ENCODE measurements at places on chromosomes 16 and 17.

GRCh38 chr17:46002311-46002972, 3.4 kb downstream of the STH start:
- H3K4me1 ChIP-seq: peaks cover 6% of the 10 kb centered on the region
- peak overlapping the region; percentile 32 for H3K27ac ChIP-seq
- no peak overlapping the region for H3K4me3 ChIP-seq
- H3K27me3 ChIP-seq: no peaks in the 10 kb centered on the region
- H3K36me3 ChIP-seq: no peaks in the 10 kb centered on the region

DNA sequence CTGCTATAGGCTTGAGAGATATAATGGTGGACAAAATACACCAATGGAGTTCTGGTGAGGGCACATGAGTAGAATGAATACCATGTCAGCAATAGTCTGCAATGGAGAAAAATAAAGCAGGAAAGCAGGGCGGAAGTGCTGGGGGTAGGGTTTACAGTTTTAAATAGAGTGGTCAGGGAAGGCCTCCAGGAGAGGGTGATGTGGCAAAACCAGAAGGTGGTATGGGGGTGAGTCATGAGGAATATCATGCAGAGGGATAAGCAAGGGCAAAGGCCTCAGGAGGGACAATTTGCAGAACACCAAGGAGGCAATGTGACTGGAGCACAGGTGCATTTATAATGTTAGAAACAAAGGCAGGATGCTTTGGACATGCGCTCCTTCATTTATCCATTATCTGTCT, 102.0 kb downstream of the ITFG1 start:
- H3K36me3 ChIP-seq: peaks cover 4% of the 10 kb centered on the region
- no peaks in the 10 kb centered on the region for H3K27me3 ChIP-seq
- no peak overlapping the region for H3K4me3 ChIP-seq
- H3K27ac ChIP-seq: no peak overlapping the region
- H3K4me1 ChIP-seq: peaks cover 8% of the 10 kb centered on the region
- DNase-seq: no peak

- no peaks in the 10 kb centered on the region for H3K27me3 ChIP-seq
- no peak overlapping the region for H3K27ac ChIP-seq
- H3K4me1 ChIP-seq: peaks cover 6% of the 10 kb centered on the region
- peak; percentile 69 for DNase-seq
- H3K36me3 ChIP-seq: peaks cover 3% of the 10 kb centered on the region
- no peak overlapping the region for H3K4me3 ChIP-seq
These were observed 55.8 kb upstream of the FASN start for GRCh38 chr17:82153745-82154375.

GRCh38 chr17:9079461-9080103, 58.3 kb downstream of the NTN1 start:
- peaks cover 3% of the 10 kb centered on the region for H3K4me1 ChIP-seq
- no peaks in the 10 kb centered on the region for H3K36me3 ChIP-seq
- no peaks in the 10 kb centered on the region for H3K27me3 ChIP-seq

- no peak overlapping the region for H3K4me3 ChIP-seq
- no peak for DNase-seq
- peaks cover 5% of the 10 kb centered on the region for H3K36me3 ChIP-seq
- H3K27me3 ChIP-seq: peaks cover 5% of the 10 kb centered on the region
These were observed 22.8 kb downstream of the LYRM9 start for GRCh38 chr17:27870345-27870744.

DNA sequence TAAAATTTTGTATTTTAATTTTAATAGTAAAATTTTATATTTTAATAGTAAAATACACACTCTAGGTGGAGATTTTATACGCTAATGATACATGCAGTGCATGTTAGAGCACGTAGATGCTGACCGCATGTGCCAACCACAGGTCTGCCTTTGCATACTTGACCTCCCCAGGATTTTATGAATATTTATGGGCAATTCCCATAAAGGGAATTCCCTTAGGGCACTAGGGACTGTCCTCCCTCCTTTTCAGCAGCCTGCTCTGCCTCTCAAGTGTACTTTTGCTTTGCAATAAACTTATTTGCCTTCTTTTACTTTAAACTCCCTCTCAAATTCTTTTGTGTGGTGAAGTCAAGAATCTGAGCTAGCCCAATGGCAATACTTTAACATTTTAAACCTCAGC, 217.7 kb upstream of the CDH8 start:
- H3K27me3 ChIP-seq: no peaks in the 10 kb centered on the region
- DNase-seq: no peak
- H3K36me3 ChIP-seq: no peaks in the 10 kb centered on the region
- no peak overlapping the region for H3K4me3 ChIP-seq
- H3K4me1 ChIP-seq: no peaks in the 10 kb centered on the region
- no peak overlapping the region for H3K27ac ChIP-seq

Measured in T-helper 17 cell (primary cell).